A673 (cell line): ENCODE measurements at places on chromosomes 4 and X. TPM values are rescaled to one million over a fixed set of nuclear protein-coding genes. Genes with fewer than 3 reads are reported as not detected.

GRCh38 chr4:178632415-178632814, 1190.2 kb upstream of the AGA start:
- no peaks in the 10 kb centered on the region for H3K4me1 ChIP-seq
- no peaks in the 10 kb centered on the region for H3K36me3 ChIP-seq
- DNase-seq: no peak
- H3K27me3 ChIP-seq: no peaks in the 10 kb centered on the region
- no peak overlapping the region for H3K27ac ChIP-seq

PGAM4 gene
- total RNA-seq: 0.57 TPM in 1 of 2 replicates, not detected in the other

DNA sequence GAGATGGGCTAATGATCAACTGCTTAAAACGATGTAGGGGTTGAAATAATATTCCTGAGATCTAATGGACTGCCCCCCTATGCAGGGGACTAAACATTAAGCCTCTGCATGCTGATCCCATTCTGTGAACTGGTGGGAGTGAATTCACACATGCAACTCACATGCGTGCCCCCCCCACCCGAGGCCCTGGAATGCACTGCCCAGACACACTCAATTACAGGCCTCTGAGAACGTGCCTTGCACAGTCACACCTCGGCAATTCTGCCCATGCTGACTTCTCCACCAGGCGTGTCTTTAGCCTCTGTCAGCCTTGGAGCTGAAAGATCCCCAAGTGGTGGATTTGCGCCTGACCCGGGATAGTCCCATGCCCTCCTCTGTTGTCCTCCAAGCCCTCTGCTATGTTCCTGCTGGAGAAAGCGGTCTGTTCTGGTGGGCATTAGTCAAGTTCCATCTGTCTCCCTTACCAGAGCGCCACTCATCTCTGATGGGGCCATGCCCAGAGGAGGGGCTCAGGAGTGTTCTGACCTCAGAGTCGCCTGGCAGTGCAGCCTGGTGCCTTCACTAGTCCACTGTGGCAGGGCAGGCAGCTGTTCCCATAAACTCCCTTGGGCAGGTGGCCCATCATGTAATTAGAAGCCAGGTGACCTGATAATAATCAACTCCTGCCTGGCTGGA, 86.5 kb downstream of the DRD5 start:
- H3K4me1 ChIP-seq: no peaks in the 10 kb centered on the region
- no peak overlapping the region for H3K4me3 ChIP-seq

GRCh38 chr4:992297-993110, 700 bp downstream of the SLC26A1 start:
- no peak overlapping the region for H3K27ac ChIP-seq
- no peaks in the 10 kb centered on the region for H3K36me3 ChIP-seq
- H3K4me3 ChIP-seq: no peak overlapping the region
- H3K4me1 ChIP-seq: peaks cover 1% of the 10 kb centered on the region

GRCh38 chr4:55312489-55313101, 33.4 kb upstream of the SRD5A3 start:
- H3K27ac ChIP-seq: no peak overlapping the region
- H3K27me3 ChIP-seq: no peaks in the 10 kb centered on the region
- no peaks in the 10 kb centered on the region for H3K36me3 ChIP-seq
- DNase-seq: peak; percentile 41
- no peak overlapping the region for H3K4me3 ChIP-seq
- H3K4me1 ChIP-seq: no peaks in the 10 kb centered on the region

DNA sequence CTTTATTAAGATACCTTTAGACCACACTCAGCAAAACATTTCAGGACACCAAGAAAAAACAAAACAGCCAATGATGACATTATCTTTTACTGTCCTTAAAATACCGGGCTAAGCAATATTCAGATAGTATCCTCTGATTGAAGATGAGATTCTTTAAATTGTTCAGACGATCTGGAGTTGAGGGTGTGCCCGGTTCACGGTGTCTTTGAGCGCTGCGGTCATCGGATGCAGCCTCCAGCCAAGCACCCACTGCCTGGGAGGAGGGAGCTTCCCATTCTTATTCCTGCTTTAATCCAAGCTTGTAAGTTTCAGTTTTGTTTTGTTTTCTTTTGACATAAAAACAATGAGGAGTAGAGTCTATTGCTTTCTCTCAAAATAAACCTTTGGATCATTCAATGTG, 14.1 kb downstream of the FAM149A start:
- no peaks in the 10 kb centered on the region for H3K36me3 ChIP-seq
- H3K27me3 ChIP-seq: no peaks in the 10 kb centered on the region
- no peak for DNase-seq
- H3K4me3 ChIP-seq: no peak overlapping the region
- no peaks in the 10 kb centered on the region for H3K4me1 ChIP-seq

DNA sequence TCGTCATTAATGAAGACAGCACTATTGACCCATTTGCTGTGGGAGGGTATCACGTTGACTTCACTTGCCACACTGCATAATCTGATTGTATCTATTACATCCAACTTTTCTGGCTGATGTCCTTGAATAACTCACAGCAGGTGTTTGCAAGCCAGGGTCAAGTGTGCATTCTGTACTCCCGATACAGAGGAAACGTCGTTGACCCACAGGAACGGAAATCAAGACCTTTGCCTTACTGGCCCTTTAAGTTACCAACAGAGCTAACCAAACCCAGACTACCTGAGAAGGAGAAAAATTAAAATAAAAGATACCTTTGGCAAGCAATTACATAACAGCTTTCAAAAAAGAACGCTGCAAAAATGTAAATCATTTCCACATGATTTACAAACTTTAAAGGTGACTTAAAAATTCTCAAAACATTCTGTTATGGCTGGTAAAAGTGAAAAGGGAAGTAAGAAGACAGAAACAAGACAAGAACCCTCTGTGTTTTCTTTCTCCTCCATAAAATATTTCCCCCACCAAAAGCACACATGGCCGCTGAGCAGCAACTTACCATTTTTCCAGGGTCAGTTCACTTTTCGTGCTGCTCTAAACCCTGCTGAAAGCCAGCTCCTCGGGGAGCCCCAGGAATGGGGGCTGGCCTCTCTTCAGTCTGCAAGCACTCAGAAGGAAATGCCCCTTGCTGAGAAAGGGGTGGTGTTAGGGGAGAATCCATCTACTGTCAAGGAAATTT, 6.5 kb upstream of the SHISA3 start:
- peaks cover 7% of the 10 kb centered on the region for H3K27me3 ChIP-seq
- no peak overlapping the region for H3K4me3 ChIP-seq
- H3K4me1 ChIP-seq: peaks cover 7% of the 10 kb centered on the region
- DNase-seq: peak; percentile 26
- H3K27ac ChIP-seq: no peak overlapping the region

DNA sequence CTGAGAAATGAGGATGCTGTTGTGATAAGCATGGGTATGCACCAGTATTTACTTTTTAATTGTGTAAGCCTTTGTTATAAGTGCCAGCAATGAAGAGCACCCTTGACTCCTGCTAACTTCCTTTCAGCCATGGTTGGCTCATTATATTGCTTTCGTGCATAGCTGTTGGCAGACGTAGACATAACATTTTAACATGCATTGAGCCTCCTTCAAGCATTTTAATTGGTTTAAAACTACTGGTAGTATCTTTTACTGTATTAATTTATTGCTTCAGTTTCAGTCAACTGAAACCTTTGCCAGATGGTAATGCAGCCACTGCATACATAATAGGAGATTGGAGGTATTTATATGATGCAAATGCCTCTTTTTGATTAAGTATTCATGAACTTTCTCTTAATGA, 1285.4 kb downstream of the PCDH18 start:
- no peak overlapping the region for H3K4me3 ChIP-seq
- no peaks in the 10 kb centered on the region for H3K36me3 ChIP-seq
- H3K27me3 ChIP-seq: no peaks in the 10 kb centered on the region
- H3K27ac ChIP-seq: no peak overlapping the region
- DNase-seq: no peak

DNA sequence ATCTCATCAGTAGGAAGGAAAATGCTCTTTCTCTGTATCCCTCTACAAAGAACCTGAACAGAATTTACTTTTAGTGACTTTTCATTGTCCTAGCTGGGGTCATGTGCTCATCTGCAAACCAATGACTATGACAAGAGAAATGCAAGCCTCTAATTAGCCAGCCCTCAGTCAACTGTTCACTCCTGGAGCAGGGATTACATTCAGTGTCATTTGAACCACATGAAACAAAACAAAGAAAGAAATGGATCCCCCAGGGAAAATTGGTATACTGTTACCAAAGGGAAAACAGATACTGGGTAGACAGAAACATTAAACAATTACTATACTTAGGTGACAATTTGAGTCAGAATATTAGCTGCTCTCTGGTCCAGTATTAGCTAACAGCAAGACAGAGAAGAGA, 173.6 kb downstream of the RCHY1 start:
- H3K27ac ChIP-seq: no peak overlapping the region
- DNase-seq: no peak
- no peaks in the 10 kb centered on the region for H3K27me3 ChIP-seq
- H3K4me1 ChIP-seq: no peaks in the 10 kb centered on the region

- no peaks in the 10 kb centered on the region for H3K36me3 ChIP-seq
- peaks cover 13% of the 10 kb centered on the region for H3K4me1 ChIP-seq
- no peak for DNase-seq
- H3K27ac ChIP-seq: no peak overlapping the region
- no peak overlapping the region for H3K4me3 ChIP-seq
Measured at GRCh38 chr4:184899261-184900134, 73.7 kb upstream of the ACSL1 start.

DNA sequence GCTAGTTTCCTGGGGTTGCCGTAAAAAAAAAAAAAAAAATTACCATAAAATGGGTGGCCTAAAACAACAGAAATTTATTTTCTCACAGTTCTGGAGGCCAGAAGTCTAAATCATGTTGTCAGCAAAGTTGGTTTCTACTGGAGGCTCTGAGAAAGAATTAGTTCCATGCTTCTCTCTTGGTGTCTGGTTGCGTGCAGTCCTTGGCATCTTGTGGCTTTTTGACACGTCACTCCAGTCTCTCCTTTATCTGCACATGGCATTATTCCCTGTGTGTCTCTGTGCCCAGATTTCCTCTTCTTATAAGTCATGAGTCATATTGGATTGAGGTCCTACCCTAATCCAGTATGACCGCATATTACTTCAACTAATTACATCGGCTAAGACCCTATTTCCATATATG, 38.7 kb downstream of the SPATA4 start:
- DNase-seq: no peak
- H3K27ac ChIP-seq: no peak overlapping the region
- H3K4me1 ChIP-seq: no peaks in the 10 kb centered on the region
- H3K27me3 ChIP-seq: no peaks in the 10 kb centered on the region
- no peaks in the 10 kb centered on the region for H3K36me3 ChIP-seq

- H3K4me1 ChIP-seq: no peaks in the 10 kb centered on the region
- no peaks in the 10 kb centered on the region for H3K27me3 ChIP-seq
- no peak for DNase-seq
- H3K27ac ChIP-seq: no peak overlapping the region
- H3K36me3 ChIP-seq: no peaks in the 10 kb centered on the region
- H3K4me3 ChIP-seq: no peak overlapping the region
Measured at GRCh38 chrX:125289209-125289608, 30.5 kb upstream of the TEX13C start.

- DNase-seq: no peak
- H3K4me3 ChIP-seq: no peak overlapping the region
- H3K27ac ChIP-seq: no peak overlapping the region
- H3K27me3 ChIP-seq: no peaks in the 10 kb centered on the region
- no peaks in the 10 kb centered on the region for H3K4me1 ChIP-seq
- H3K36me3 ChIP-seq: no peaks in the 10 kb centered on the region
Measured at GRCh38 chrX:16678689-16679088, 28.7 kb downstream of the S100G start.

GRCh38 chrX:114650351-114650750, 66.5 kb downstream of the HTR2C start:
- no peak overlapping the region for H3K4me3 ChIP-seq
- H3K36me3 ChIP-seq: no peaks in the 10 kb centered on the region
- H3K27ac ChIP-seq: no peak overlapping the region
- H3K4me1 ChIP-seq: no peaks in the 10 kb centered on the region
- no peak for DNase-seq

DNA sequence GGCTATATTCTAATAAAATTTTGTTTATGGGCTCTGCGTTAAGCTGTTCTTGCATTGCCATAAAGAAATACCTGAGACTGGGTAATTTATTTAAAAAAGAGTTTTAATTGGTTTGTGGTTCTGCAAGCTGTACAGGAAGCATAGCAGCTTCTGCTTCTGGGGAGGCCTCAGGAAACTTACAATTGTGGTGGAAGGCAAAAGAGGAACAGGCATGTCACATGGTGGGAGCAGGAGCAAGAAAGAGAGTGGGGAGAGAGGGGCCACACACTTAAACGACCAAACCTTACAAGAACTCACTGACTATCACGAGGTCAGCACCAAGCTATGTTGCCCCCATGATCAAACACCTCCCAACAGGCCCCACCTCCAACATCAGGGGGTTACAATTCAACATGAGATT, 74.0 kb downstream of the FHDC1 start:
- no peak for DNase-seq
- no peaks in the 10 kb centered on the region for H3K27me3 ChIP-seq
- H3K36me3 ChIP-seq: no peaks in the 10 kb centered on the region
- no peak overlapping the region for H3K4me3 ChIP-seq
- no peaks in the 10 kb centered on the region for H3K4me1 ChIP-seq

FRMD7 gene
- total RNA-seq: not detected in 2 replicates

DNA sequence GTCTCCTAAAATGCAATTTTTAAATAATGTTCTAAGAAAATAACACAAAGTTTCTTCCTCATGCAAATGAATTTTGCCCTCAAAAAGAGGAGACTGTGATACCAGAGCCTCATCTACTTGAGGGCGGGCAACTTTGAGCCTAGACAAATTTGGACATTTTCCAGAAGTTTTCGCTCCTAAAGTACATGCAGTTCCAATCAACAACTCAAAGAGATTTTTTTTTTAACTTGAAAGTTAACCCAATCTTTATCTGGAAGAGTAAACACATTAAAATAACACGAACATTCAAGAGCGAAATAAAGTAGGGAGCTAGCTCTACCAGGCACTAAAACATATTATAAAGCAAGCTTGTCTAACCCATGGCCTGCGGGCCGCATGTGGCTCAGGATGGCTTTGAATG, 29.4 kb upstream of the FBXW7 start:
- no peak for DNase-seq
- H3K4me1 ChIP-seq: no peaks in the 10 kb centered on the region
- H3K4me3 ChIP-seq: no peak overlapping the region

ITM2A gene
- 835 and 839 TPM in 2 replicates for total RNA-seq

DNA sequence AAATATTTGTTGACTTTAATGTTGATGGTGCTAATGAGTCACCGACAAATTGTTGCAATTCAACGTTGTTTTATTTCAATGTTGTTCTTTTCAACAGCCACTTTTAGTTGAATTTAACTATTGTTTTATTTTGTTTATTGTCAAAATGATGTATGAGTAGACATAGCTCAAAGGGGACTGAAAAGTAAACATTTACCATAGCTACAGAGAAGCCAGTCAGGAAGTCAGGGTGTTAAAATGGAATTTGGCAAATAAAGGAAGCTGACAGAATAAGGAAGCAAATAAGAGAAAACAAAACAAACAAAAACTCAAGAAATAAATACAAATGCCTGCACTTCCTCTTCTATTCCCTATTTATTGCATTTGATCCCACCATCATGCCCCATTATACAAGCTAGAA, 648.4 kb upstream of the HTR2C start:
- no peaks in the 10 kb centered on the region for H3K27me3 ChIP-seq
- DNase-seq: no peak
- no peak overlapping the region for H3K27ac ChIP-seq
